ENCODE measurements at places on chromosomes 3 and 15.

DNA sequence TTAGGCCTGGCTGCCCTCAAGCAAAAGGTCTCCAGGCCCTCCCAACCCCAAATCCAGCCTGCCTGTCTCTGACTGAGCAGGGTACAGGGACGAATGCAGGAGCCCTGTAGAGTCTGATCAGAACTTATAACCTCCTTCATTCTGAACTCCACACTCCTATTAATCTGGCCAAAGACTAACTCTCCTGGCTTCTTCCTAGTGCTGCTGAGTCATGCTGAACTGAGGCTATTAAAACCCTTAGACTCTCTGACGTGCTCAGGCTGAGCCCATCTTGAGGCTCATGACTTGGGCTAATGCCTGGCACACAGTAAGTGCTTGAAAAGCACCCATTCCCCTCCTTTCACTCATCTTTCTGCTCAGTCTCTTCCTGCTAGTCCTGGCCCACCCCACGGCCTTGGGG lies 81.9 kb downstream of the NUP210 start:
- DNase-seq: no peak

DNA sequence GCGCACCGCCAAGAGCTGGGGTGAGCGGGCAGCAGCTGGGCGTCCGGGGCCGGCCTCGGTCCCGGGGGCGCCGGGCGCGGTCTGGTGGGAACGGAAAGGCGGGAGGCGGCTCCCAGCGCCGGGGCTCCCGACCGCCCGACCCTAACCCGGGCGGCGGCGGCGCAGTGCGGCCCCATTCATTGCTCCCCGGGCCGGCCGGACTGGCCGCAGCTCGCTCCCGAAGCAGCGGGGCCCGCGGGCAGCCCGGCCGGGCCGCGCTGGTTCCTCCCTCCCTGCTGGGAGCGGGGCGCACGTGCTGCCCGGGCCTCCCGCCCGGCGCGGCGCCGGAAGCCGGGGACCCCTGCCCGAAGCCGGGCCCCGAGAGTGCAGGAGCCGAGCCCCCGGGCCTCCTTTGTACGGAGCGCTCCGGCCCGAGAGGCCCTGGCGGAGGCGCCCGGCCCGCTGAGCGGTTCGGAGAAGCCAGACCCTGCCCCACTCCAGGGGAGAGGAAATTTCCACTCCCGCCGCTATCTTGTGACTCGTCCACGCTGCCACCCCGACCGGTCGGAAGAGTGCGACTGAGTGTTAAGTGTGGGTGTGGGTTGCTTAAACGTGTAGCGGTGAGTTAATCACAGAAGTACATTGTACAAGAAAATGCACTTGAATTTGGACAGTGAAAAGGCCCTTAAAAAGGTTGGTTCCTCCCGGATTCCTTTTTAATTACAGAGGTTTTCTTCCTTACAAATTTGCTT lies 613 bp downstream of the ATP1B3 start:
- DNase-seq: peak; percentile 65

- DNase-seq: no peak
Measured at GRCh38 chr3:46844881-46845312, 18.3 kb downstream of the MYL3 start.

GRCh38 chr15:96268442-96269204 lies 61.9 kb upstream of the NR2F2 start:
- no peak for DNase-seq

DNA sequence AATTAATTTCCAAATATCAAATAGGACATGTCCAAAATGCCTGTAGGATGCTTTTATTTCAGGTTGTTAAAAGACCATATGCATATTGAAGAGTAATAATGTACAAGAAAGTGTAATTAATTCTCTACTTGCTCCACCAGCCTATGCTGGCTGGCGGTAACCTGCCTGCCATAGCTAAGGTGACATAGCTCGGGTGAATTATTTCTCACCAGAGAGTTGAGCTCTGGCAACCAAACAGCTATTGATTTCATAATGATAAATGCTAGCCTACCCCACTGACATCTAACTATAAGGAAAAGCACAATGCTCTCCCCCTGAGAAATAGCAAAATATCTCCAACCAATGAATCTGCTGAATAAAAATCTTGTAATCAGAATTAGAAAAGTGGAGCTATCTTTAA lies 48.9 kb downstream of the GADL1 start:
- no peak for DNase-seq

DNA sequence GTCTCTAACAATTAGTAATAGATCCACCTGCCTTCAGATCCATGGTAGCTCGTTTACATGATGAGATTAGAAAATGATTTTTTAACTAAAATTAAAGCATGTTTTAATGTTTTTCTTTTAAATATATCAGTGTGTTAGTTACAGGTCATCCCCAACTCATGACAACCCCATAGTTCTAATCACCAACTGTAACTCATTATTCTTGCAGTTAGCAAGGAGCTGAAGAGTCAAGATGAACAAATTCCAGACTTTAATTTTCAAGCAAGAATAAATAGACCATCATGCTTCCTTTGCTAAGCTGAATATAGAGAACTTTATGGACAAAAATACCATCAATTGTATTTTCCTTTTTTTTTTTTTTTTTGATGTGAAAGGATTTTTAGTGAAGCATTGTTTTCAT lies 101.1 kb downstream of the TOP2B start:
- no peak for DNase-seq

DNA sequence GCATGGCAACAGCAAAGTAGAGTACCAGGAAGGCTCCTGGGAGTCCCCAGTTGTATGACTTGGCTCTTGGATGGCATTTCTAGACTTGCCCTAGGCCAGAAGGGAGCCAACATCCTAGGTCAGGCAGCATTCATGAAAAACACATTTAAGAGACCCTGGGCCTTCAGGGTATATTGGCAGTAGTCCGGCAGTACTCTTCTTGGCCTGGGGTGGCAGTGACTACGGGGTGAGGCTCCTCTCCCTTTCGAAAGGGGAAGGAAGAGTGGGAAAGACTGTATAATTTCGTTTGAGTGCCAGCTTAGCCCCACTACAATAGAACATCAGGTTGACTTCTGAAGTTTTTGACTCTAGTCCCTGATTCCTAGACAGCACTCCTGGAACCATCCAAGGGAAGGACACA lies 136.4 kb downstream of the ZIC4 start:
- no peak for DNase-seq

- DNase-seq: no peak
Measured at GRCh38 chr15:25391971-25392721, 46.7 kb downstream of the UBE3A start.

Measured in ureter (tissue), 1 donor.